Muscle of leg (tissue), 16 donors: ENCODE measurements at places on chromosomes 4 and X. TPM values are rescaled to one million over a fixed set of nuclear protein-coding genes. Genes with fewer than 3 reads are reported as not detected.

TMPRSS11A gene
- not detected for polyA plus RNA-seq

- H3K27ac ChIP-seq = no peak overlapping the region
- peaks cover 2% of the 10 kb centered on the region for H3K36me3 ChIP-seq
Observed at GRCh38 chr4:113564493-113564892, 197.0 kb downstream of the CAMK2D start.

HDX gene
- polyA plus RNA-seq = 3.7 TPM

DNA sequence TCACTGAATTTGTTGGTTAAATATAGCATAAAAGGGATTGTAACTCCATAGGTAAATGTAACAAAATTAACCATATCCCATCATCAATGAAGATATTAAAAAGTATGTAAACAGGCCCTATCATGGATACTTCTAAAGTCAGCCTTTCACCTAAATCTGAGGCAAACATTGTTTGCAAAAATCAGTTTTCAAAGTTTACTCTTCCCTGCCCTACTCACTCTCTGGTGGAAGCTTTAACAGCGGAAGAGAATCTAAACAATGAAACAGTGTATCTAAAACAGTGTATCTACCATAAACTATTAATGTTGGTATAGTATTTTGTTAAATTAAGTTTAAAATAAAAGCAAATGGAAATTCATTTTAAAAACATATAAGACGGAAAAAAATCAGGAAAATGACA is 21.1 kb downstream of the SMIM14 start:
- no peak overlapping the region for H3K27ac ChIP-seq
- H3K27me3 ChIP-seq = no peaks in the 10 kb centered on the region
- H3K4me3 ChIP-seq = no peak overlapping the region
- no peak for DNase-seq

DNA sequence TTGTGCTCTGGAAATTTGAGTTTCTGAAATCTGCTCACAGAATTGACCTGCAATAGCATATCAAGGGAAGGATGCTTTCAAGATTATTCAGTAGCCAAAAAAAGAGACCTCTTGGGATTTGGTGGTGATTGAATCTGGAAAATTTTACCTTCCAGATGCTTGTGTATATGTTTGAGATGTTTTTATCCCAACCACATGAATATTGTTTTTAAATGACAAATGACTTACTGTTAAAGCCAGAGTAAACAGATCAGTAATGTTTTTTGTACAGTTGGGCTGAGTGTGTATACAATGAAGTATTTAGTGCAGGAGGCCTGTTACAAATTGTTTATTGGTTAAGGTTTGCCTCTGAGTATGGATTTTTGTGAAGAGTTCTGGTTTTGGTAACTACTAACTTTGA is 126.5 kb downstream of the CBR4 start:
- no peak for DNase-seq
- peaks cover 21% of the 10 kb centered on the region for H3K36me3 ChIP-seq
- no peak overlapping the region for H3K4me3 ChIP-seq
- no peak overlapping the region for H3K27ac ChIP-seq
- H3K27me3 ChIP-seq = no peaks in the 10 kb centered on the region
